ENCODE measurements at places on chromosomes 11 and 22.

GRCh38 chr11:1401656-1402221, 12.0 kb downstream of the BRSK2 start:
- DNase-seq: peak; percentile 18

DNA sequence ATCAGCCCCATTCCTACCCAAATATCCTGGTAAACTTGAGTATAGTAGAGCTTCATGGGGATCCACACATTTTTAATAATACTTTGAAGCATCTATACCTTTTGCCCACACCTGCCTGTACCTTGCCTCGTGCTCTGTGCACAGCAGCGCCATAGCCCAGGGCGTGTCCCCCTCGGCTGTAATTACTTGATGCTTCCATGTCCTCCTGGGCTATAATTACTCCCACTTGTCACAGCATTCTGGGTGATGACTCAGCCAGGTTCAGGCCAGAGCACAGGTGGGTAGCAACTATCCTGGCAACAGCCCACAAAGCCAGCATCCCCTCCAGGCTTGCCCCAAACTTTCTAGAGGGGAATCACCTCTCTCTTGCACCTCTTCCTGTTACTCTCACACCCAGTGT, 23.7 kb upstream of the SLC36A4 start:
- no peak for DNase-seq

GRCh38 chr11:7612056-7612660, 61.1 kb downstream of the CYB5R2 start:
- no peak for DNase-seq

DNA sequence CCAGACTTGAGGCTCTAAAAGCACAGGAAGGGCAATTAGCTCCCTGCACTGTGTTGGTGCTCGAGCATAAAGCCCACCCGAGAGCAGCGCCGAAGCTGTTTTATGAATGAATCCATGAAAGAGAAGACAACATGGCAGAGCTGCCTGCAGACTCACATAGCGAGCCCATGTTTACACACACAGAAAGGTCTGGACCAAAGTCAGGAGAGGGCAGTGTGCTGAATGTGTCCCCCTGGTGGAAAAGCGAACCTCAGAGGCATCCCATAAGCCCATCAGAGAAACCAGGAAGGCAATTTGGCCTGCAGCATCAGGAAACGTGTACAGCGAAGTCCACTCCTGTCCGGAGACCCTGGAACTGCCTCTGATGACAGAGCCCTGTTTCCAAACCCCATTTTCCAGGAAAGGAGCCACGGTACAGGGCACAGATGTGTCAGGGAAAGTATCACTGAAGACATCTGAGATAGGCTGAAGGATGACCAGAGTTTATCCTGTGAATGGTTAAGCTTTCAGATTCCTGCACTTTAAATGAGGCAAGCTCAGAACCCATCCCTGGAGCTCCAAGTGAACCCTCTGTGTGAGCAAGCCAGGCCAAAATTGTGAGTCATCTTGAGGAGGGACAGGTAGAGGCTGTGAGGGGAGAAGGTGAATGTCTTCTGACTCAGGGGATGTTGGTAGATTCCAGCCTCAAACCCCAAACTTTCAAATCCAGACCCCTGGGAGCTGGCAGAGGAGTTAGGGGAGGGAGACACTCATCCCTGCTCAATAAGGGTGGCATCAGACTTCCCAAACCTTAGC, 36.9 kb downstream of the CHRDL2 start:
- no peak for DNase-seq

- peak; percentile 56 for DNase-seq
Measured at GRCh38 chr11:118438314-118438931, 2.1 kb downstream of the KMT2A start.

DNA sequence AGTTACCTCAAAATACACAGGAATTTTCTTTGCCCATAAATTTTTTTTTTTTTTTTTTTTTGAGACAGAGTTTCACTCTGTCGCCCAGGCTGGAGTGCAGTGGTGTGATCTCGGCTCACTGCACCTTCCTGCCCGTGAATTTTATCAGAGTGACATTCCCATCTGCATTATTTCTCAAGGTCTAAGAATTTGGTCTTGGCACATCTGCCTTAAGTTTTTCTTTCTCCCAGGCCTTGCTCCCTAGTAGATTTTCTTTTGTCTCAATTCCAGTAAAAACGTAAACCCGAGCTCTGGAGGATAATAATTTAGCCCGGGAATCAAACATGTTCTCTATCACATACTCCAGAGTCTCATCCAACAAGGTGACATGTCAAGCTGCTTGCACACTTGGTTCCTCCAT, 12.4 kb downstream of the TRIM6 start:
- no peak for DNase-seq

GRCh38 chr22:46775850-46776826, 13.7 kb downstream of the TBC1D22A start:
- DNase-seq: no peak

GRCh38 chr11:114982141-114982540, 303.8 kb downstream of the NXPE2 start:
- no peak for DNase-seq

DNA sequence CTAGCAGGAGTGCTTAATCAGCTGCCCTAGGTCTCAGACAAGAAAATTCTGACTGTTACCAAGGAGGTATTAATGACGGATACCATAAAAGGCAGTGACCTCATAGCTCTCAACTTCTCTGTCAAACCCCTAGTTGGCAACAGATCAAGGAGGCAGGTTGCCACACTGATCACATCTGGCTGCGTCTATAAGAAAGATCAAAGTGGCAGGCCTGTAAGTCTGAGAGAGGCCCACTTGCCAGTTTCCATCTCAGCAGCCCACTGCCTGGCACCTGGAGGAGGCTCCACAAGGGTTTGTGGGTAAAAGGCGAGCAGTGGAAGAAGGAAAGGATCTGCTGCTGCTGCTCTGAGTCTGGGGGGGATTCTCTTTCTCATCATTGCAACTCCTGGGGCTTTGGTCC, 239.6 kb upstream of the MPPED2 start:
- DNase-seq: no peak

- no peak for DNase-seq
Measured at GRCh38 chr11:130937051-130937450, 20.8 kb upstream of the SNX19 start.

GRCh38 chr11:112735470-112735869, 225.8 kb upstream of the NCAM1 start:
- no peak for DNase-seq

- DNase-seq: peak; percentile 14
Measured at GRCh38 chr22:31206896-31207687, 5.0 kb upstream of the LIMK2 start.

- no peak for DNase-seq
Measured at GRCh38 chr22:21094911-21095772, 49.4 kb downstream of the LRRC74B start.

GRCh38 chr11:126589492-126589803, 234.0 kb downstream of the ST3GAL4 start:
- no peak for DNase-seq

GRCh38 chr22:37026325-37026724, 6.8 kb downstream of the MPST start:
- no peak for DNase-seq

- DNase-seq: no peak
Measured at GRCh38 chr11:16632295-16633200, 105.9 kb upstream of the C11orf58 start.

DNA sequence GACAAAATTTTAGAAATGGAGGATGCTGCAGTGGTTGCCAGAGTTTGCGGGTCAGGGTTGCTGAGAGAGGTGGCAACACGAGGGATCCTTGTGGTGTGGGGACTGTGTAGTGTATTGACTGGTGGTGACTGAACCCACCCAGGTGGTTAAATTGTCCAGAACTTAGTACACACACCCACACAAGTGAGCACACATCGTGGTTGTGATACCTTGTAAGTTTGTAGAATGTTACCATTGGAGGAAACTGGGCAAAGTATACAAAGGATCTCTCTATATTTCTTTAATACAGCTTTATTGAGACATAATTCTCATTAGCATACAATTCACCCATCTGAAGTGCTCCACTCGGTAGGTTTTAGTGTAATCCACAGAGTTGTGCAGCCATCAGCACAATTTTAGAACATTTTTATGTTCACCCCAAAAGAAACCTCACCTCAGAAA, 56.1 kb downstream of the MED15 start:
- DNase-seq: peak; percentile 14

- DNase-seq: no peak
Measured at GRCh38 chr11:76265771-76266241, 59.5 kb upstream of the WNT11 start.

DNA sequence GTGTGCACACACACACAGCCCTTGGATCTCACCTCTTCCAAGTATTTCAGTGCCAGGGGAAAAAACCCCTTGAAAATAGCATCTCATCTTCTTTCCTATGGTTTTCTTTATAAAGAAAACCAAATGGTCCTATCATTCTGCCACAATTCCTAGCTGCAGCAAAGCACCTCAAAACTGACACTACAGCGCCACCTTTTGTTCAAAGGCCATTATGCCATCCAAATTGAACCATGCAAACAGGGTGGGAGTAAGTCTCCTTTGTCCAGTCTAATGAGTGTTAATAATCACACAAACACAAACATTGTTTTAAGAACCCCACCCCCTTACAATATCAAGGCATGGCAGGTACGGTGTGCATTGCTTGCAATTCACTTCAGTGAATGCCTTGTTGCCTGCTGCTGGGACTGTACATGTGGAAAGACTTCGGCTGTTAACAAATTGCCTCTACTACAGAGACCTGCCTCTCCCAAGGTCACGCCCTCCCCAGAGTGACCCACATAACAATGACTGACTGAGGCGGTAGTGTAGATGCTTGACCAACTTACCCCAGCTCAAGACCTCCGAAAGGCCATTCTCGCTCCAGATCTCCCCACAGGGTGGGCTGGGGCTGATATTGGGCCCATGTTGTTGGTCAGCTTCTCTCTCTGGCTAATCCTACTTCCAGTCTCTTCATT, 31.7 kb downstream of the FAM181B start:
- DNase-seq: no peak

DNA sequence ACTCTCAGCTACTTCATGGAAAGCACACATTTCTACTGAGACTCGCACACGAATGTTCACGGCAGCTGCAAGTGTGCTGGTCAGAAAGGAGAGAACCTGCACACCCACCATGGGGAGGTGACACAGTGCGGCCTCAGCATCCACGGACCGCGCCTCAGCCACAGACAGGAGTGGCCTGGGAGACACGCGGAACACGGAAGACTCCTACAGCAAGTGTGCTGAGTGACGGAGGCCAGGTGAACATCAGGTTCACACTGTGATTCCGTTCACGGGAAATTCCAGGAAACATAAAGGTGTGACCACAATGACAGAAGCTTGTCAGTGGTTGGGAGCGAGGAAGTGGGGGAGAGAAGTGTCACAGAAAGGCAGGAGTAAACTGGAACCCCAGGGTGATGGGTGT, 13.3 kb upstream of the MOB2 start:
- no peak for DNase-seq

DNA sequence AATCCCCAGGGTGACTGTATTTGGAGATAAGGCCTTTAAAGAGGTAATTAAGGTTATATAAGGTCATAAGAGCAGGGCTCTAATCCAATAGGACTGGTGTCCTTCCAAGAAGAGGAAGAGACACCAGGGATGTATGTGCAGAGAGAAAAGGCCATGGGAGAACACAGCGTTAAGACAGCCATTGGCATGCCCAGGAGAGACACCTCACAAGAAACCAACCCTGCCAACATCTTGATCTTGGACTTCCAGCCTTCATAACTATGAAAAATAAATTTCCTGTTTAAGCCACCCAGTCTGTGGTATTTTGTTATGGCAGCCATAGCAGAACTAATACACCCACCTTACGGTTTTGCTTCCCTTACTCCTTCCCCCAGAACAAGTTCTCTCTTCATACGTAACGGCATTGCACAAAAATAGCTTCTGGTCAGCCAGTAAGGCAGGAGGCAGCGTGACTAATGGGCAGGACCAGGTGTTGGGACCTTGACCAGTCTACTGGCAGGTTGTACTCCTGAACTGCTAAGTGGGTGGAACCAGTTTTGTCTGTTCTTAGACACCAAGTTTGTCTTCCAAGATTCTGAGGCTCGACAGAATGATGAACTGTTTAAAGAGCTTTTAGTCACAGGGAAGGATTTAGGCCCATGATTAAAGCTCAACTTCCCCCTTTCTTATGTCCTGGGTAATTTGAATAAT, 31.9 kb upstream of the UPB1 start:
- DNase-seq: no peak

GRCh38 chr11:46305295-46305694, 27.8 kb downstream of the CREB3L1 start:
- no peak for DNase-seq

GRCh38 chr22:36191106-36191836, 10.3 kb downstream of the APOL4 start:
- DNase-seq: no peak

DNA sequence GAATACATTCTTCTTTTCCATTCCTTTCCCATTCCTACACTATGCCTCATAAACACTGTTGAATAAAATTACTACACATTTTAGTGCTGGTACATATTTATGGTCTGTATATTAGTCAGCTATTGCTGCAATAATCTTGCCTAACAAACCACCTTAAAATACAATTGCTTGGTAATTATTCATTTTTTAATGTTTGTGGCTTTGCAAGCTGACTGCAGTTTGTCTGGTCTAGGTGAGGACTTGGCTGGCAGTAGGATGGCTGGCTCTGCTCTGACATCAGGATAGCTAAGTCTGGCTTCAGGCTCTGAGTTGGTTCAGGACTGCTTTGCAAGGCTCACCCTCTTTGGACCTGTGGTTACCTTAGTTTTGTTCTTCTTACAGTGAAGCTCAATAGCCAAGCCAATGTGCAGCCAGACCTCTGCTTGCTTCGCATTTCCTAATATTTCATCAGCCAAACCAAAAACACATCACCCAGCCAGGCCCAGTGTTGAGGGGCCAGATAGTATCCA, 913.4 kb upstream of the RAG2 start:
- DNase-seq: no peak

DNA sequence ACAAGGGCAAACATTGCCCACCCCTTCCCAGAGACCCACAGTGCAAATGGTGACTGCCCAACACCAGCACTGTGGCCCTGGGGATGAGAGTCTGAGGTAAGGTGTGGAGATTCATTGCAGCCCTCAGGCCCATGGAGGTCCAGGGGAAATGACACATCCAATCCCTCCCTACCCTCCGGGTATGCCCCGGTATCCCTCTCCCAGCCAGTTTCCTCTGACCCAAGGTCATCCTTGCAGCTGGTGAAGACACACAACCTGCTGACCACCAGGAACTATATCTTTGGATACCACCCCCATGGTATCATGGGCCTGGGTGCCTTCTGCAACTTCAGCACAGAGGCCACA, 18.9 kb upstream of the UVRAG start:
- DNase-seq: no peak

DNA sequence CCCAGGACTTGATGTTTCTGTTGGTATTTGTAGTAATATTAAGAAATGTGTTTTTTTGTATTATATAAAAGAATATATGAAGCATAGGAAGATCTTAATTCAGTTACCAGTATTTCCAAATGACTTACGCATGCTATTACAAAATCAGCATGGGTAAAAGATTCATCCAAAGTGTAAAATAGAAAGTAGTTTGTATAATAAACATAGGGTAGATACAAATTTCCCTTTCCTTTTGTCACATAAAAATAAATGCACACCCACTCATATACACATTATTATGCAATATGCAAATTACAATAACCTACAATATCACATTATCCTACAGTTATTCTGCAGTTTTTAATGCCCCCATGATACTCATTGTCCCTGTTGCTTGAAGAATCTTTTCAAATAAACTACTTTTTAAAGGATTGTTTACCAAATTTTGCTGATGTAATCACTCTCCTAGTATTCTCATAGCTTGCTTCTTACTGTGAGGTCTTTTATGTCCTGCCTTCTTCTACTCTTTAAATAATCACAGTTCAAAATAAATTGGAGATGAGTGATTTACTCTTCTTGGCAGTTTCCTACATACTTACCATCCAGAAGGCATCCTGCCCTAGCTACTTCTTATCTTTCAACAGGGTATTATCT, 244.0 kb downstream of the CASP12 start:
- DNase-seq: no peak

GRCh38 chr11:95922099-95922498, 1.8 kb downstream of the MTMR2 start:
- no peak for DNase-seq
